ENCODE measurements at places on chromosomes 16 and 17.

- no peak for ATAC-seq
These were observed 50.9 kb downstream of the IL21R start for GRCh38 chr16:27452569-27453493.

GRCh38 chr16:52581530-52581929 is 34.6 kb upstream of the TOX3 start:
- ATAC-seq: no peak

DNA sequence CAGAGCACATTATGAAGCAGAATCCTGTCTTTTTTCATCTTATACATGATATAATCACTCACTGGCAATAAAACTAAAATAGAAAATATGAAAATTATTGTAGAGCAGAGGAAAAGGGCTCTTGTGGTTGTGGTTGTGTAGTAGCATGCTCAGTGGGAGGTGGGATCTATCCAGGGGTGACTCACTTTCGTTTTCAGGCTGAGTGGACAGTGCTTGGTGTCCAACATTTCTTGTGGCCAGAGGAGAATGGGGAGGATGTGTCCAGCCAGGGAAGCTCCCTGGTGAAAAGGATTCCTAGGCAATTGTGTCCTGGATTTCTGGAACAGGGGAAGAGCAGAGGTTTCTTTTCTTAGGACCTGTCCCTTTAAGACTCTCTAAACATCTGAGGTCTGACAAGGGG is 31.9 kb upstream of the CPHXL start:
- peak; percentile 42 for ATAC-seq

- no peak for ATAC-seq
These were observed 47.6 kb upstream of the IRX3 start for GRCh38 chr16:54334208-54334607.

GRCh38 chr17:65039336-65039988 is 17.1 kb downstream of the GNA13 start:
- ATAC-seq: peak; percentile 80

DNA sequence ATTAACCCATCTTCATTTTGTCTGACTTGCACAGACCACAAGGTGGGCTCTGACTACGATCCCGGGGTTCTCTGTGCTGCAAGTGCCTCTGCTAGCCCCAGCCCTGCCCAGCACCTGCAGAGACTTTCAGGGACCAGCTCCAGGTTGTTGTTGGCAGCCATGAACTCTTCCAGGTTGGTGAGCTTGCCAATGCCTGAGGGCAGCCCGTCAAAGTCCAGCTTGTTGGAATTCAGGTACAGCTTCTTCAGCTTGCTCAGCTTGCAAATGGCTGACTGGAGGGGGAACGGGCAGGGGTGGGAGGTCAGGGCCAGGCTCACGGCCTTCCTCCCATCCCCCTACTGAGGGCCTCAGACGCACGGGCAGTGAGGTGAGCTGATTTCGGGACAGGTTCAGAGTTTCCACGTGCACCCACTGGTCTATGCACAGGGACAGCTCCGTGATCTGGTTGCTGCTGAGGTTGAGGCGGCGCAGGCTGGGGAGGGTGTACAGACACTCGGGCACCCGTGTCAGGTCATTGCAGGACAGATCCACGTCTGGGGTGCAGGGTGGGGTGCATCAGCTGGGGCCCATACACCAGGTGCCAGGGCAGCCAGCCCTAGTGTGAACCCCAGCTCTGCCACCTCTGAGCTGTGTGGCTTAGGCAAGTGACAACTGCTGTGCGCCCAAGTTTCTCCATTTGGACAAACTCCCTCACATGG is 5.2 kb downstream of the FLII start:
- no peak for ATAC-seq

GRCh38 chr17:77555741-77556291 is 402.7 kb upstream of the TNRC6C start:
- ATAC-seq: no peak
